Fibroblast of skin of abdomen (primary cell): ENCODE measurements at places on chromosomes 6 and 20.
A peak's percentile ranks its signal among the peaks of the same experiment; 100 is the strongest.

DNA sequence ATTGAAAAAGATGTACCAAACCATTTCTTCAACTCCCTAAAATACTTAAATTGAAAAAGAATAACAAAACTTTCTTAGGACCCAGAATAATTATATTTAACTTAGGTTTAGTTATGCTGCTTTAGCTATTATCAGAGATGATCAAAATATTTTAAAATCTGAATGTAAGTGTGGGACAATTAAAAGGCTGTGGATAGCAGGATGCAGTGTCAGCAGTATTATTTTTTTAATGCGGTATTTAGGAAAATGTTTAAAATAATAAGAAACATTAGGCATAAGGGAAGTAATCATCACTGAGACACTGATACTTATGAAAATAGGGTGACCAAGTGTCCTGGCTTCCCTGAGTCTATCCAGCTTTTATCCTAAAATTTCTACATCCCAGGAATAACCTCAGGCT lies 161.5 kb upstream of the PTCHD4 start:
- no peak for DNase-seq

- no peak for DNase-seq
Observed at GRCh38 chr6:121443971-121444541, 8.6 kb downstream of the GJA1 start.

GRCh38 chr6:33018904-33019303 lies 9.5 kb upstream of the HLA-DOA start:
- DNase-seq, result peak; percentile 18

DNA sequence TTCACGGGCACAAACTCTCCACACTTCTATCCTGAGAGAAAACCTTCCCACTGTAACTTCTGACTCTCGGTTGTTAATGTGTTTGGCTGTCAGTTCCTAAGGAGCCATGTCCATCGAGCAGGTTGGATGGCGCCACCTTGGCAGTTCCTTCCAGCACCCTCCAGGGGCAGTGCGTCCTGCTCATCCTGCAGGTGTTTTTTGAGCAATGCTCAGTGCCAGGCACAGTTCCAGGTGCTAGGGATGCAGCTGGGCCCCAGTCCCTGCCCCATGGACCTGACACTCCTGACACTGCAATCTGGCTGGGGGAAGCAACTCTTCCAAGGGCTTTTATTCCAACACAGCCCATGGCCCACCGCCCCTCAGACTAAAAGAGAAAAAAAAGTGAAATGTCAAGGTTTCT lies 376.4 kb downstream of the PREX1 start:
- no peak for DNase-seq

- DNase-seq, result peak; percentile 52
Observed at GRCh38 chr20:46562373-46563169, 12.1 kb upstream of the OCSTAMP start.

DNA sequence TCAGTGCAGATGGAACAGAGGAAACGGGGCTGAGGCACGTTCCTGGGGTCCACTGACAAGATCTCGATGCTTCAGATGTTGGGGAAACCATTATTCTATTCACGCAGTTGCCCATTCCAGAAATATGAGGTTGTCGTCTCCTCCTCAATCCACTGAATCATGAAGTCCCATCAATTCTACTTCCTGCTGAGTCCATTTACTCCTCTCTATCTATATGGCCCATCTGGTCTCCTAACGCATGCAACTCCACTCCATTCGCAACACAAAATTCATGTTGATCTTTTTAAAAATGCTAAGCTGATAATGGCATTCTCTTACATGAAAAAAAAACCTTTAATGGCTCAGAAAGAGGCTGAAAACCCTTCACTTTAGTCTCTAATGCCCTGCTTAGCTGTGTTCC lies 37.5 kb downstream of the MAP3K5 start:
- no peak for DNase-seq
